ENCODE measurements at places on chromosomes 7 and 10.

DNA sequence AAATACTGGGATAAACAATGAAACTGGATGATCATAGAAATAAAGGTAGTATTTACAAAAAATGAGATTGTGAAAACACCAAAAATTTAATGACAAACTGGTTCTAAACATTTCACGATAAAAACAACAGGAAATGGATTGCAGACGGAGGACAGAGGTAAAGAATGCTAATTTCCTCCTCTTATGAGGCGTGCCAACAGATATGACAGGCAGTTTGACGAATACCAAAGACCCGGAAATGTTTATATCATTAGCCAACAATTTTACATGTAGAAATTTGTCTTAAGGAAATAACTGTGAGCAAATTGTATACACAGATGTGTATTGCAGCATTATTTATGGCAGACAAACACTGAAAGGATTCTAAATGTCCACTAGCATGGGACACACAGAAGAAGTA lies 162.0 kb upstream of the MGMT start:
- DNase-seq, result no peak

GRCh38 chr10:3435671-3436070 lies 263.1 kb upstream of the PITRM1 start:
- no peak for DNase-seq

GRCh38 chr10:49056356-49056755 lies 59.0 kb downstream of the VSTM4 start:
- DNase-seq, result no peak

GRCh38 chr7:87934699-87935383 lies 790 bp downstream of the ADAM22 start:
- DNase-seq, result peak; percentile 27

- no peak for DNase-seq
Measured at GRCh38 chr10:109359316-109359715, 564.0 kb downstream of the XPNPEP1 start.

DNA sequence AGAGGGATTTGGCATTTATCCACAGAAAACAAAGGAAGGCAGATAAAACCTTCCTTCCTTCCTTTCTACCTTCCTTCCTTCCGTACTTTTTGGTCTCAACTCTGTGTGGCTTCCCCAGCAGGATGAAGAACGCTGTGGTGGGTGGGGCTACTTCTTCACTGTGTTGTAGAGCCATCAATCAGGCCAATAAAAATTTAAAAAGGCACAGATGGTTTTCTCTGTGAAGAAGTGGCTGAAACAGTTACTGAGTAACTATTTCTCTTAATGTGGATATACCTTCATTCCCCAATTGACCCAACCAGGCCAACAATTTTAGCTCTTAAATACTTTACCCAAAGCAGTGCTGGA lies 75.8 kb downstream of the ZNF92 start:
- no peak for DNase-seq

- DNase-seq, result no peak
Measured at GRCh38 chr7:154861589-154861988, 141.3 kb downstream of the PAXIP1 start.

DNA sequence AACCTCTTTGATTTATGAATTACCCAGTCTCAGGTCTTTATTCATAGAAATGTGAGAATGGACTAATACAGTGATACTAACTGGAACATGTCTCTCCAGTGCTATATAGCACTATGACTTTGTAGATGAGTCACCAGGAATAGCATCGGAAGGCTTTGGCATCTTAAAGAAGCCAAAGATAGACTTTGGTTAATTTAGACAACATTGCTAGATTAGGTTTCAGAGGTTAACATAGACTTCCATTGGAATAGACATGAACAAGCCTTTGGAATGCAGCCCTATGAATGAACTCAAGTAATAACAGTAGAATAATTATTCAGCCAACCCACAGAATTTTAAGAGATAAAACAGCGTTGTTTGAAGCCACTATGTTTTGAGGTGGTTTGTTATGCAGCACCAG lies 169.2 kb downstream of the HGF start:
- DNase-seq, result no peak

DNA sequence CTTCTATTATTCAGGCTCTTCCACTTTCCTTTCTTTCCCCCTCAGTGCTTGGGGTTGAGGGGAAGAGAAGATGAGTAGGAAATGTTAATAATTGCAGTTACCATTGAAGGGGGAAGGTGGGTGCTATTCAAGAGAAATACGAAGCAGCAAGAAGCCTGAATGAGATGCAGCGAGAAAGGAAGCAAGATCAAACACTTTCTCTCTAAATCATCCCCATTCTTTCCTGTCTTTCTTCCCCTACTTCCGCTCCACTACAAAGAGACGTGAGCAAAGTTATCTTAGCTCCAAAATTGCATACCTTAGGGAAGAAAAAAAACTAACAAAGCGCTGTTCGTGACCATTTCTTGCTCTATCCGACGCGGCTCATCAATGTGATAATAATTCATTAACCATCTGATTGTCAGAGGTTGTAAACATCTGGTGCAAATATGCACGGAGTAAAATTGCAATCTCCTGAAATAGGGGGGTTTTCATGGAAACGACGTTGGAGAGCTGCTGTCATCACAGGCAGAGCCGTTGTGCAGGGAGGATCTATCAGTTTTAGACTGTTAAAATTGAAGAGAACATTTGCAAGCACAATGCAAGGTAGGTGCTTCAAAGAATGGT lies 15.2 kb upstream of the PARD3 start:
- no peak for DNase-seq

GRCh38 chr7:144834641-144835144 lies 1.2 kb downstream of the TPK1 start:
- DNase-seq, result peak; percentile 55

DNA sequence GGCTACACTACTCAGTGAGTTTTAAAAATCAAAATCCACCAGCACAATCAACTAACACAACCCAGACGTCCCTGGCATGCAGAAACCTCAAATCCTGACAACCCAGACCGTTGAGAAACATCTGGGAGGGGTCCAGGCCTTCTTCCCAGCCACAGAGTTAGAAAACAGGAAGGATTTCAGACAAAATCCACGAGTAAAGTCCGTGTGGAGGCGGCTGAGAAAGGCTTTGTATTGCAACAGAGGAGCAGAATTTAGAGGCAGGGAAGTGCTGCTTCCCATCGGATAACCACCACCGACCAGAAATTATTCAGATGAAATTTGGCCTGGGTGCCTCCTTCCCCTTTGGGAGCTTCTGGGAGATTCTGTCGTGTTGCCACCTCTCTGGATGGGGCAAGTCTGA lies 61.5 kb downstream of the TNS3 start:
- DNase-seq, result no peak

DNA sequence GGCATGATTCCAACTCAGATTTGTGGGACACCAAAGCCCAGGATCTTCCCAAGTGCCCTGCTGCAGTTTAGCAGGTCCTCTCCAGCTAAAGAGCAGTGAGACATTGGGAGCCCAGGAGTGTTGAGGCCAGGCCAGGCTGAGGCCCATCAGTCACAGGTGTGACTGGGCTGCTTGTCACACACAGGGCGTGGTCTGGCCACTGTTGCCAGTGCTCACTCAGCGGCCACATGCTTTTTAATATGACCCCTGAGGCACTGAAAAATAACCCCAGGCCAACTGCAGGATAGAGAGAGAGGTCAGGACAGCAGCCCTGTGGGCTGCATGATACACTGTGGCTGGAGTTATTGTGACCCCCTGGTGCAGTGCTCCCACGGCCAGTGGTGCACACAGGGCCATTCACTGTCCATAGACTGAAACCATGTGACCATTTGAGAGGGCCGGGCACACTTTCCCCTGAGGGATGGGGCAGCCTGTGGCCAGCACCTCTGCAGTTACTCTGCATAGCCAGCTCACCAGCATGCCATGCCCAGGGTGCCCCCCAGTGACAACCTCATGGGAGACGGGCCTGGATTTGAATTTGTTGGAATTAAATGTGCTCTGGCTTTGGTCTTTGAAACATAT lies 4.2 kb downstream of the GDF2 start:
- DNase-seq, result no peak

GRCh38 chr7:99822731-99823718 lies 4.8 kb upstream of the CYP3A43 start:
- no peak for DNase-seq

DNA sequence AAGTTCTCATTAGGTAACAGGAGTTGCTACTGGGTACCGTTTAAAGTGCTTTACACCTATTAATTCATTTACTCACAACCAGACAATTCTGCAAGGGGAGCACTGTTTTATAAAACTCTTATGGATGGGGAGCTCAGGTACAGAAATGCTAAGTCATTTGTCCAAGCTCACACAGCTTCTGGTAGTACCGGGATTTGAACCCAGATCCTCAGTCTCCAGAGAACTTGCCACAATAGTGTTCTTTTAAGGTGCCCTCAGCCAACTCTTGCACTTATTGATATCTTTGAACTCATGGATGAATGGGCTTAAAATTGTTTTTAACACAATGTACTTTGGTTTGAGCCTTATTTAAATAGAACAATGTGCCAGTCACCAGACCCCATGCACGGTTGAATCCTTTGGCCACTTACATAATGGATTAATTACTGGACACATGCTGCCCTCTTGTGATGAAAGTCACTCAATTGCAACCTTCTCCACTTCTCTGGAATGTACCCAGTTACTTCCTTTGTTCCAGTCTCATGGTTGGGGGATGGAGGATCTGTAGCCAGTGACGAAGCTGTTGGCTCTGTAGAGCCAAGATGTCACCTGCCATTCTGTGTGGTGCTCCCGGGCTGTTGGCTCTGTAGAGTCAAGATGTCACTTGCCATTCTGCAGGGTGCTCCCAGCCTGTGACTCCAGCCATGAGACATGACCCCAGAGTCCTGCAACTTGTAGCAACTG lies 65.6 kb downstream of the NOD1 start:
- DNase-seq, result no peak

DNA sequence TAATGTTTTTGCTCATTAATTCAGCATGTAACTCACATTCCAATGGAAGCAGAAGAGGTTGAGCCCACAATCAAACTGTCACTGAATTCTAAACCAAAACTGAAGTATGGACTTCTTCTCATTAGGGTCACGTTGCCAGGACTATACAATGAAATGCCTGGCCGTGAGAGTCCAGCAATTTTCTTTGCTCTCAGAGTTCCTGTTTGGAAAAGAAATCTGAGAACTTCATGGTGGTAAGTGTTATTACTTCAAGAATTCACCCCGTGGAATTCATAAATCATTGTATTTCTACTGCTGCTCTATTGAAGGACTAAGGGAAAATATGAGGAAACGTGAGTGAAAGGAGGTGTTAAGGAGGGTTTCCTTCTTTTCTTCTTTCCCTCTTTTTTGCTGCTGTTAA lies 441.8 kb upstream of the AKR1E2 start:
- DNase-seq, result no peak

- no peak for DNase-seq
Measured at GRCh38 chr7:45892407-45893035, 4.2 kb downstream of the IGFBP1 start.

DNA sequence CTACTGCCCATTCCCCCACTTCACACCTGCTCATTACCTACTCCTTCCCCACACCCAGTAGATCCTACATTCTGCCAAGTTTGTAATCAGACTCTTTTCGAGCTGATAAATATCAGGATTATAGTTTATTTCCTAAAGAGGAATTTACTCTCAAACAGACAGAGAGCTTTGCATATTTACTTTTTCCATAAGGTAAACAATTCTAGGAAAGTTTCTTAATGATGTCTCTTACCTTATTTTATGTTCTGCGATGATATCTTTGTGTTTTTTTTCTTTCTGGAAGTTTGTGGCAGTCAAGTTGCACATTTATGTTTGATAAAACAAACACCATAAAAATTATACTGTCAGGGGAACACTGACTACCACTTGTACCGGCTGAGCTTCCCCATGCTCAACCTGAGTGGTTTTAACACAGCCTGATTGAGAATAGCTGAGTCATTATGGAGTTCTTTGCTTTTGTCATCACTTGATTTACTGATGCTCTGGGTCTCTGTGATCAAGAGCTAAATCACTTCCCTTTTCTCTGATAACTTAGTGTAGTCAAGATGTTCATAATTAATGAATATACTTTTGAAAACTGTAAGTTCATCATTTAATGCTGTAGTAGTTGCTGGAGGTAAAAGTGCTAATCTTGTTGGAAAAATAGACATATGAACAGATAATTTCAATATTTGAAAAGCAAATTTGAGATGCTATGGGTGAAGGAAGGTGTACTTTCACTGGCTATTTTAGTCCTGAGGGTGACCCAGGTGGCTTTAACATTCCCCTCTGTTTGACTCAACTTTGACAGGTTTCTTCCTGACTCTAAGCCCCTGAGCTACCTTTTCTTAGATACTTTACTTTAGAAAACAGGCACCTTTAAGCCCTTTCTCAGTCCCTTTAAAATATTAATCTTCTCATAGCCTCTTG lies 1034.5 kb upstream of the LRRTM3 start:
- DNase-seq, result no peak

GRCh38 chr10:125104559-125104958 lies 55.8 kb downstream of the CTBP2 start:
- no peak for DNase-seq

DNA sequence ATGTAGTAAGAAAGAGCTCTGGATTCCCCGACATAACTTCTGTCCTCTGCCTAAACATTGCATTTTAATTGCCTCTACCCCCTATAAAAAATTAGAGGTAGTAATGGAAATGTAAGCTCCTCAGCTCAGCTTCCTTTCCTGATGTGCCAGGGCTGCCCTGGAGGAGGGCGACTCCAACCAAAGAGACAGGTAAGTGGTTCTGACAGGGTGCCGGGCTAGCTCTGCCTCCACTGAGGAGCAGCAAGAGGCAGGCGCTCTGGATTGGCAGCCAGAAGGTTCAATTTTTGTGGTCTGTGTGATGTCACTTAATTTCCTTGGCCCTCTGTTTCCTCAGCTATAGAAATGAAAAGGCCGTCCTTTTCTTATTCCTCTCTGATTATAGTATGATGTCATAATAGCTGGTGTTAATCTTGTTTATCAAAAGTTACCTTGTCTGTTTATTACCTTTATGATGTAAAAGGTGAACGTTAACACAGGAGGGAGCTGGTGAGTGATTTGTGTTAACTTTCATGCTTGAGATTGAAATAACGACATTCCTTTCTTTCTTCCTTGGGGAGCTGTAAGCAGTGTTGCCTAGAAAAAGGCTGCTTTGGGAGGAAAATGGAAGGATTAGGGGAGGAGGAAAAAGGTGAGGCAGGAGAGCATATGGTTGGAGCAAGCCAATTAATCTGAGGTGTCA lies 51.8 kb downstream of the ANLN start:
- no peak for DNase-seq

GRCh38 chr10:61028861-61029361 lies 84.9 kb upstream of the RHOBTB1 start:
- no peak for DNase-seq
